ENCODE measurements at places on chromosomes 7 and 10.
A peak's percentile ranks its signal among the peaks of the same experiment; 100 is the strongest.

GRCh38 chr7:20991544-20991943 is 204.9 kb upstream of the SP8 start:
- peak; percentile 19 for DNase-seq

- DNase-seq, result no peak
Observed at GRCh38 chr7:20302891-20303290, 27.8 kb upstream of the ITGB8 start.

DNA sequence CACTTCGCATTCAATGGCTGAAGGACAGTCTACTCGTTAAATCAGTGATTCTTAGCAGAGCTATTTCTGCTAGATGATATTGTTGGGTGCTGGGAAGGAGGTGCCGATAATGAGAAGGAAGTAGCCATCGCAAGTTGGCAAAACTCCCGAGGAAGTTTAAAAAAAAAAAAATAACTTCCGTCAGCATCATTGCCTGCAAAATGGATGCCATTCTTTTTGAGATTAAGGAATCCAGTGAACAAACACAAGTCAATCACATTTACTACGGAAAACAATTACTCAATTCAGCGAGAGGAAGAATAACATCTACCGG is 74.4 kb upstream of the SFMBT2 start:
- DNase-seq, result no peak

DNA sequence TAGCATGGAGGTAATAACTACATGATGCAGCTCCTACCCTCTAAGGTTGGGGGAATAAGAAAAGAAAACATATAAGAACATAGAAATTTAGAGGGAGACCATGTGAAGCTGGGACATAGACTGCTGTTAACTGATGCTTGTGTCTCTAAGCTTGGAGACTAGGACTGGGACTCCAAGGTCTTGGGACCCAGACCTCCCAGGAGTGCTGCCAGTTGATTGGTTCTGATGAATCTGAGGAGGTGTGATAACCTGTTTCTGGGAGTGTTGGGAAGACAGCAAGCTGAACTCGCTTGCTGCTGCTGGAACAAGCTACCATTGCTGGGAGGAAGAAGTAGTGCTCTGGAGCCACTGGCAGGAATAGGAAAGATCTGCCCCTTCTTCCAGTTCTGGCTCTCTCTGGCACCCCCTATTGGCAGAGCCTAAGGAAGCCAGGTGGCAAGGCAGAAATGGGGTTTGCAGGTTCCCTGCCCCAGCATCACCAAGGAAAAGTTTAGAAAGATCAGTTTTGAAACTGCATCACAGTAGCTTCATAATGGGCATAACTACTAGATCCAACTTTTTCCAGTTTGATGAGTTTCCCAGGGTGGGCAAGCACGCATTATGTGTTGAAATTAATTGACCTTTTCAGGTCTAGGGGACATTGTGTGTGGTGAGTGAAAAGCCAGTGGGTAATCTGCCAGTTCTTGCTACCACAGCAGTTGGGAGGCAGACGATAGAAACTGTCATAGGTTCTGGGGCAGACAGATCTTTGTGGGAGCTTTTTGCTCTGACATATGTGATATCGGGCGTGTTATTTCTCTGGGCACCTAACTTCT is 140.7 kb downstream of the SND1 start:
- peak; percentile 67 for DNase-seq

DNA sequence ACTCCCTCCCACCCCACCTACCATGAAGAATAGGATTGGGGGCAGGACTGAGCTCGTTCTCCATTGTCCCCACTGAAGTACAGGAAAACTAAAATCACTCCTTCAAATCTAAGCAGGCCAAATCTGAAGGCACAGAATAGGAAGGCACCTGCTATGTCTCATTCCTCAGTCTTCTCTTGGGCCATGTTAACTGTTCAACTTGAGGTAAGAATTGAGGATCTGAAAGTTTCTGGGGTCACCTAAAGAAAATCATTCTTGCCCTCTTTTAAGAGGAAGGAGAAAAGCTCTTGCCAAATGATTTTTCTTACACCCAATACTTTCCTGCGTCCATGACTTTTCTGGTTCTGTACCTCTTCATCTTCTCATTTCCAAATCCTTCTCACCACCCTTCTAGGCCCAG is 4.9 kb downstream of the CPN1 start:
- no peak for DNase-seq

DNA sequence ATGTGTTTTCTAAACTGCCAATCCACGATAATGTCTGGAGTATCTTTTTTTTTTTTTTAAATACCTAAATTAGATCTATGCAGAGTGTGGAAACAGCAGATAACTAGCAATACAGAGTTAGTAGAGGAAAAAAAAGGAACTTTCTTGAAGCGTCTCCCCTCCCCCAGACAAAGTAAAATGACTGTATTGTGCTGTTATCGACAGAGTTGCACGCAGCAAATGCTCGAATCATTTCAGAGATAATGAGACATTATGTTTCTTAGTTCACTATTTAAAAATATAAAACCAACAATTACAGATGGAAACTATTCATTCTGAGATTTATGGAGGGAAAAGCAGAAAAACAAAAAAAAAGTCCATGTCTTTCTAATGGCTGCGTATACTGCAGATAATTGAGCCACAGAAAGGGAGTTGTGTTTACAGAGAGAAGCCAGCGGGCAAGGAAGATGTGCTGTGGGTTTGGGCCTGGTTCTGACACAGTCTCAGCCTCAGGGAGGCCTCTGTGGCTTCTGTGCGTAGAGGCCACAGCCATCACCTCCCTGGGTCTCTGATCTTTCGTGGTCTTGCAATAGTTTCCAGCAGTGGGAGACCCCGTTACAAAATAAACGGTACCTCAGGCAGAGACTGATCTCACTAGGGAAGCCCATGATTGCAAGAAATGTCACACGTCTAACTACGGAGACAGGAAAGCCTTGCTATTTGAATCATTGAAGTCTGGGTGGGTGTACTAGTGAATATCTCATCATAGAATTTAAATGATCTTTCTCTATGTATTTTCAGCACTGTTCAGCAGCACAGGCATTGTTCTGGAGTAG is 19.1 kb upstream of the KLF6 start:
- DNase-seq, result peak; percentile 56

DNA sequence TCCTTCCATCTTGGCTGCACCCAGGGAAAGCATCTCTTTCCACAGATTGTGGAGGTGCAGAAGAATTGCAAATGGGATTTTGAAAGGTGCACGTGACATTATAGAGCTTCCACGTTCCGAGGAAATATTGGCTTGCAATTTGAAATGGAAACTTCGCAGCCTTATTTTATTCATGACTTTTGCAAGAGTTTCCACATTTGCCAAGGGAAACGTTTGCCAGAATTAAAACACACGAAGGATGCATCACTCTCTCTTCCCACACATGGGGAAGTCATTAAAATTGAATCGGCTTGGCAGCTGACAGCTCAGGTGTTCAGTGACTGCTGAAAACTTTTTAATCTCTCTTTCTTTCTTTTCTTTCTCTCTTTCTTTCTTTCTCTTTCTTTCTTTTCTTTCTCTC is 475.4 kb upstream of the IGFBP3 start:
- no peak for DNase-seq

GRCh38 chr10:51340845-51341610 is 266.7 kb downstream of the PRKG1 start:
- no peak for DNase-seq

DNA sequence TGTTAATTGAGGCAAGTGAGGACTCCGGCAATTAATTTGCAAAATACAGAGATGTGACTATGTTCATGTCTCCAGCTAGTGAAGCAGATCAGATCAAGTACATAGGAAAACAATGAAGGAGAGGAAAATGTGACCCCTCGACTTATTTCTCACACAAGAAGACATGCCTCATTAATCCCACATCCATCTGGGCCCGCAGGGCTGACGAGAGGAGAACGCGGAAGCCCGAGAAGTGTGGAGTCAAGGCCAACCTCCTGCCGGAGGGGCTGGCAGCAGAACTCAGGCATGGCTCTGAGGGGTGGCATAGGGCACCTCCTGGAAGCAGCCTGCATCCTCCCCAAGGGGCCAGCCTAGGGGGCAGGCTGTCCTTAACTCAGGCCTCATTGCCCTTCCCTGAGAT is 54.4 kb downstream of the ZNF503 start:
- DNase-seq, result no peak

DNA sequence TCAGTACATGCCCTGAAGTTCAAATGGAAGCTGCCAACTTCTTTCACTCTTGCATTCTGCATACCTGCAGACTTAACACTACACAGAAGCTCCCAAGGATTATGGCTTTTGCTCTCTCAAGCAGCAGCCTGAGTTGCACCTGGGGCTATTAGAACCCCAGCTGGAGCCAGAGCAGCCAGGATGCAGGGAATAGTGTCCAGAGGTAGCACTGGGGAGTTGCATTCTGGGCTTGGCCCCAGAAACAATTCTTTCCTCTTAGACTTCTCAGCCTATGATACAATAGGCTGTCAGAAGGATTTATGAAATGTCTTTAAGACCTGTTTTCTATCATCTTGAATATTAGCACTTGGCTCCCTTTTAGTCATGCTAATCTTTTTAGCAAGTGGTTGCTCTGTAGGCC is 886.7 kb upstream of the GHITM start:
- no peak for DNase-seq

DNA sequence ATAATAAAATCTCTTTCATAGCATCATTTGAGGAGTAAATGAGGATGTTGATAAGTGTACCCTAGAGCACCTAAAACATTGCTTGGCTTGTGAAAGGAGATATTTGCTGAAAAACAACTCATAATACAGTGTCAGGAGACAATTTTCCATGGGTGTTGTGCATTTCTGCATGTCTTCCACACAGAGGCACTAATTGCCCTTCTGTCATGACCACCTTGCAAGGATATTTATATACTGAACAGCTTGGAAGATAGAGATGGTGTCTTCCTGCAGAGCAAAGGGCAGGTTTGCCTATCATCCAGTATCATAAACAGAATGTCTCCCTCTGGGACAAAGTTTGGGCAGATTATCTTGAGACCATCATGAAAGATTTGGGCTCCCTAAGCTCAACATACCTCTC is 495.2 kb upstream of the LRRN3 start:
- peak; percentile 29 for DNase-seq

DNA sequence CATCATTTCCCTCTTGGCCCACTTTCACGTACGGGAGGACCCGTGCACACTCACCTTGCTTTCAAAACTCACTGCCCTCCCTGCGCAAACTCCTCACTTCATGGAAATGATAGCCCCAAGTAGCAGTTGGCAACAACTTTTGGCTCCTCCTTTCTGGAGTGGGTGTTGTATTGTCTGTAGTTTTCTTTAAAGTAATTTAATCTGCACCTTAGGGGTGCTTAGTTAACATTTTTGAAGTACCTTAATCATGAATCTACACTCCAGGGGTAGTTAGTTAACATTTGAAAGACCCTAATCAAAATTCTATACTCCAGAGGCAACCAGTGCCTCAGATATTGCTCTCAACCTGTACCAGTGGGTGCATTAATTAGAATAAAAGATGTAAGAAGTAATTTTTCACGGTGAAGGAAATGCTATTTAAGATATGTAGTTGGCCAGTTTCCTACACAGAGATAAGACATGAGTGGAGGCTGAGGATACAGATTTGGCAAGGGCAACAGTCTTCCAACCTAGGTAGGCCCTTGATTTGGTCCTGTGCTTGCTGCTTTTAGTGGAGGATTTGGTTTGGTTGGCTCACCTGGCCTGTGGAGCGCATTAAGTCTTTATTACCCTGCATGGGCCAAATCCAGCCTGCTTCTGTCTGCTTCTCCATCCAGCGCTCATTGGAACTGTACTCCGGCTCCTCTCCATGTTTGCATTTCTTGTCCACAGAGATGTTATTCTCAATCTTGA is 93.0 kb downstream of the EXOC4 start:
- DNase-seq, result no peak

All from HT-29 (cell line).